ENCODE measurements at places on chromosomes 5 and 9. TPM values are rescaled to one million over a fixed set of nuclear protein-coding genes. Genes with fewer than 3 reads are reported as not detected.

PKD2L2 gene
- polyA plus RNA-seq, result not detected

ZNF367 gene
- 2.0 TPM for polyA plus RNA-seq

IFNA21 gene
- polyA plus RNA-seq, result not detected

SOHLH1 gene
- polyA plus RNA-seq, result not detected

GPX3 gene
- polyA plus RNA-seq, result 4.0 TPM

LHX6 gene
- 0.14 TPM for polyA plus RNA-seq

VPS13A gene
- polyA plus RNA-seq, result 20.6 TPM

CHSY3 gene
- polyA plus RNA-seq, result not detected

TNFSF15 gene
- polyA plus RNA-seq, result not detected

TMC1 gene
- not detected for polyA plus RNA-seq

DNAJC21 gene
- polyA plus RNA-seq, result 17.0 TPM

CTXN3 gene
- 1.0 TPM for polyA plus RNA-seq

PCAT7 gene
- polyA plus RNA-seq, result 7.7 TPM

BSPRY gene
- polyA plus RNA-seq, result not detected

Measured in neural cell (in vitro differentiated cells).